ENCODE measurements at places on chromosomes 3 and 15.

- no peak for DNase-seq
Measured at GRCh38 chr3:53821631-53822121, 24.5 kb downstream of the CHDH start.

DNA sequence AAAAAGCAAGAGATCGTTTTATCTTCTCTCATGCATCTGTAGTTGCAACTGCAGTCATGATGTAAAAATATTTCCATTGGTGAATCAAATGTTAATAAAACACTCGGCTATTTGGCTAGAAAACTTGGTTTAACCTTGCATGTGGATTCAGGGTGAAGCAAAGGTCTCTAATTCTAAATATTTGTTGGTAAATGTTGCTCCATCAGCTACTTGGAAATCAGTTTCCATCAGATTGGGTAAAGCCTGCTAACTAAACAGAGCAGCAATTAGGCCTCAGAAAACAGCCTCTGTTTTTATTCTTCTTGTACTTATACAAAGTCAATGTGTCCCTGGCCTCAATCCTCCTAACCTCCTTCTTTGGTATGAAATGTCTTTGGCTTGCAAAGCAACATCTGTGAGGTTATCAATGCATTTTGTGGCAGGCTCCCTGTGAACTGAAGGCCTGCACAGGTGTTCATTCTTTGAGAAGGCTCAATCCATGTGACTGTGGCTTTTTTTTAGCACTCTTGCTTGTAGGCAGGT lies 312.3 kb downstream of the WDR72 start:
- DNase-seq: no peak

GRCh38 chr3:23649448-23649847 lies 156.3 kb upstream of the UBE2E1 start:
- DNase-seq: no peak

- no peak for DNase-seq
Measured at GRCh38 chr3:23698652-23699313, 107.0 kb upstream of the UBE2E1 start.

All from AG09309 (cell line).